MCF 10A (cell line): ENCODE measurements at places on chromosomes 16 and 17. TPM values are rescaled to one million over a fixed set of nuclear protein-coding genes. Genes with fewer than 3 reads are reported as not detected.

Gene RMI2
- total RNA-seq: 5.8 and 6.6 TPM in 2 replicates

Gene PRAC1
- not detected in 2 replicates for total RNA-seq

Gene HOXB5
- not detected in 2 replicates for total RNA-seq

Gene ADAD2
- total RNA-seq: not detected in 2 replicates

Gene TUBG2
- total RNA-seq: 21.3 and 23.4 TPM in 2 replicates

Gene ZFPM1
- total RNA-seq: 5.0 and 6.2 TPM in 2 replicates

Gene PDE6G
- total RNA-seq: not detected in 2 replicates

Gene SMPD3
- 0.25 TPM in 1 of 2 replicates, not detected in the other for total RNA-seq

Gene EVPLL
- total RNA-seq: 0.70 and 0.88 TPM in 2 replicates

Gene WFIKKN2
- total RNA-seq: not detected in 2 replicates

Gene KRTAP2-1
- not detected in 2 replicates for total RNA-seq

Gene TMEM235
- total RNA-seq: not detected in 2 replicates

Gene LRRC37A3
- 7.5 and 9.0 TPM in 2 replicates for total RNA-seq

Gene DNASE1L2
- total RNA-seq: 1.5 and 3.8 TPM in 2 replicates

Gene CCL5
- total RNA-seq: not detected in 2 replicates

Gene HP
- total RNA-seq: not detected in 2 replicates

Gene ZPBP2
- total RNA-seq: not detected in 2 replicates

Gene LPCAT2
- total RNA-seq: 10.7 and 11.7 TPM in 2 replicates
